ENCODE measurements at places on chromosomes 1 and 21. TPM values are rescaled to one million over a fixed set of nuclear protein-coding genes. Genes with fewer than 3 reads are reported as not detected.

The NDUFV3 gene
- 34.1 TPM for total RNA-seq

The RUNX3 gene
- 0.13 TPM for total RNA-seq

DNA sequence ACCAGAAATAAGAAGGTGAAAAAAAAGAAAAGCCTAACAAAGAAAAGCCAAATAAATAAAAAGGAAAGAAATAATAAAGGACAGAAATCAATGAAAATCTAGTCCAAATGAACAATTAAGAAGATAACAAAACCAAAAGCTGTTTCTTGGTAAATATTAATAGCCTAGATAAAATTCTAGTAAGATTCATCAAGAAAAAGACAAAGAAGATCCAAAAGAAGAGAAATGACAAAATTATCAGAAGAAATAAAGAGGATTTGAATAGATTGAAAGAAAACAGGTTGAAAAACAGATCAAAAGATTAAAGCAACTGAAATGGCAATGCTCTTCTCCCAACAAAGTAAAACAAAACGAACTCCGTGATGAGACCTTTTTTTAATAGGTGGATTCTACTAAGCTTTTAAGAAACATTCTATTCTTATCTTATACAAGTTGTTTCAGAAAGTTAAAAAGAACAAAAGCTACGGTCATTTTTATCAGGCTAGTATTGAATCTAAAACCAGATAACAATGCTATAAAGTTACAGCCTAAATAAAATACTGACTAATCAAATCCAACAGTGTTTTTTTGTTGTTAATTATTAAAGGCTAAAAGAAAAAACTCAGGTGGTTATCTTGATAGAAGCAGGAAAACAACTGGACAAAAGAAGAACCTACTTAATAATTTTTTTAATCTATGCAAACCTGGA is 50.9 kb downstream of the ENAH start:
- H3K27me3 ChIP-seq = no peaks in the 10 kb centered on the region
- no peak overlapping the region for H3K4me3 ChIP-seq
- peak overlapping the region; percentile 56 for H3K27ac ChIP-seq

- H3K27me3 ChIP-seq = peaks cover 90% of the 10 kb centered on the region
- peaks cover 63% of the 10 kb centered on the region for H3K4me1 ChIP-seq
- H3K36me3 ChIP-seq = no peaks in the 10 kb centered on the region
- DNase-seq = no peak
These were observed 624 bp downstream of the RIPK4 start for GRCh38 chr21:41765973-41766882.

GRCh38 chr21:40299451-40299850 is 432.2 kb downstream of the PCP4 start:
- H3K27ac ChIP-seq = no peak overlapping the region
- DNase-seq = no peak
- peaks cover 3% of the 10 kb centered on the region for H3K27me3 ChIP-seq
- H3K4me3 ChIP-seq = no peak overlapping the region

Data from mesothelial cell of epicardium (in vitro differentiated cells).